Stimulated activated CD4-positive, alpha-beta T cell treated with anti-CD3 and anti-CD28 coated beads, Interleukin-12 subunit alpha, Interleukin-12 subunit beta, amount 100 ng/mL, for 4 hours (primary cell): ENCODE measurements at places on chromosomes 7 and 10.

DNA sequence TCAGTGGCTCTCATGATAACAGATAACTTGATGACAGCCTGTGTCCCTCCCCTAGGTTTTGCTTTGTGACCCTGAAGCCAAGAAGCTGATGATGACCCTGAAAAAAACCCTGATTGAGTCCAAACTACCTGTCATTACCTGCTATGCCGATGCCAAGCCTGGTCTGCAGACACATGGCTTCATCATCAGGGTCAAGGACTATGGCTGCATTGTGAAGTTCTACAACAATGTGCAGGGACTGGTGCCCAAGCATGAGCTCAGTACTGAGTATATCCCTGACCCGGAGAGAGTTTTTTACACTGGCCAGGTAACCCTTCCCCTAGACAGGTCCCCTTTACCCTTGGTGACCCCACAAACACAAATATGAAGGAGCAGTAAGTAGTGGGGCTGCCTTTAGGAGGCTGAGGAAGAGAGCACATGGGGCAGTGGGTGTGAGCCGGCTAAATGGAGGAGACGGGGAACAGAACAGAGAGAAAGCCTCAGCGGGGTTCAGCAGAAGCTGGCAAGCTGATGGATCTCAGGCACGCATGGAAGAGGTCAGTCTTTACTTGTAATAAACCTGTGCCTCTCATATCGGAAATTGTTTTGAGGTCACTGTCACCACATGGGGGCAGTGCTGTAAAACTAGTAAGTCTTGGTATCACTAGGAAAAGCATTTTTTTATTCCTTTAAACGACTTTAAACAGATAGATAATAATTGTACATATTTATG, 20.2 kb downstream of the PDCD11 start:
- DNase-seq, result peak; percentile 18

- DNase-seq, result peak; percentile 4
Observed at GRCh38 chr7:98836811-98837629, 32.8 kb downstream of the TMEM130 start.

GRCh38 chr7:50412973-50413372, 37.2 kb downstream of the FIGNL1 start:
- no peak for DNase-seq

DNA sequence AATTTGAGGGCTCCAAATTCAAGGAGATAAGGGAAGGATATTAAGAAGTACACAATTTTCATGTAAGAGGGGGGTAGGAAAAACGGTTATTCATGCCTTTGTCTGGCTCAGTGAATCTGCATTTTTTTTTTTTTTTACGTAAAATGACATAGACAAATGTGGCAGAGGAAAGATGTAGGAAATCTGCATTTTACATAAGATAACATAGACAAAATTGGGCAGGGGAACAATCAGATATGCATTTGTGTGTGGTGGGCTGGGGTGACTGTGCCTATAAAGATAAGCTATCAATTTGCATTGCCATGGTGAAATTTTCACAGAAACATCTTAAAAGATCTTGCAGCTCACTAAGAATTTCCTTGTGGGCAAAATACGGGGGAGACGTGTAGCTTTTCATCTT, 92.7 kb upstream of the GPR141 start:
- no peak for DNase-seq

DNA sequence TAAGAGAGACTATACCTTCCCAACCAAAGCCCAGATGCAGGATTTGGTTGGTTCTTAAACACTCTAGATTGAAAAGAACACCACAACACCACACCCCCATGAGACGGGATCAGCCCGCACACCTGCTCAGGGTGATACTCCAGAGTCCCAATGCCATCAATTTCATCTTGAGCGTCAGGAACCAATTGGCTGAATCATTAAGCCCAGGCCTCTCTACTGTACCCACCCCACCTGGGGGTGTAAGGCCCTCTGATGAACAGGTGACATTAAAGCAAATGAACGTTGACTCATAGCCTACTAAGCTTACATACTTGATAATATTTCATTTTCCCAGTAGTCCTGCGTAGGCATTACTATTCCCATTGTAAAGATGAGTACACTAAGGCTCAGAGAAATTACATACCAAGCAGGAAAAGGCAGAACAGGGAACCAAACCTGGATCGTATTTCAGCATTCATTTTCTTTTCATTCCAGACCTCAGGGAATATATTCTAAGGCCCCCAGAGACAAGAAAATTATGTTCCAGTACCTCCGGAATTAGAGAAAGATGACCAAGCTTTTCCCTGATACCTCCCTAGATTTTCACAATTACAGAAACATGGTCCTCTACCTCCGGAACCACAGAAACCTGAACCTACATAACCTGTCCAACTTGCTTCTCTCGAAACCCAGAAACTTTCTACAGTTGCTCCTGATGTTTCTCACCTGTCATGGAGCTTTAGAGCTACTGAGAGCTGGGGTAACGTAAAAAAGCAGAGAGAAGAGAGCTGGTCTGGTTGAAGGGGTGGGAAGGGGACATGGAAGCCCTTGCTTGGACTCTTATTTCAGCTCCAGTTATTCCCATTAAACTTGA, 43.1 kb upstream of the KDM7A start:
- no peak for DNase-seq

- DNase-seq, result no peak
Observed at GRCh38 chr7:15628876-15629275, 57.6 kb downstream of the MEOX2 start.

DNA sequence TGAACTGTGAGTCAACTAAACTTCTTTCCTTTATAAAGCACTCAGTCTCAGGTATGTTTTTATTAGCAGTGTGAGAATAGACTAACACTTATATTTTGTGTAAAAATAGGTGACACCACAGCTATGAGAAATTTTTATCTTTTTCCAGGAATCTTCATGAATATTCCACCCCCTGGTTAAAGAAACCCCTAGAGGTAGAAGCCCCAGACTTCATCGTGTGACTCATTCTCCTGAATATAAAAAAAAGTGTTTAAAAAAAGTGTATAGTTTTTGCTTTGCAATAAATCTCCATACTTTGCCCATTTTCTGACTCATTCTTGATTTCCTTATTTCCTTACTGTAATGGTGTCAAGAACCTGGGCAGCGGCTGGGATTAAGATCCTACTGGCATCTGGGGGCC, 667.6 kb upstream of the CELF2 start:
- DNase-seq, result no peak

GRCh38 chr10:11831520-11831951, 8.4 kb downstream of the PROSER2 start:
- no peak for DNase-seq

- DNase-seq, result no peak
Observed at GRCh38 chr7:4739528-4739992, 35.9 kb upstream of the AP5Z1 start.

DNA sequence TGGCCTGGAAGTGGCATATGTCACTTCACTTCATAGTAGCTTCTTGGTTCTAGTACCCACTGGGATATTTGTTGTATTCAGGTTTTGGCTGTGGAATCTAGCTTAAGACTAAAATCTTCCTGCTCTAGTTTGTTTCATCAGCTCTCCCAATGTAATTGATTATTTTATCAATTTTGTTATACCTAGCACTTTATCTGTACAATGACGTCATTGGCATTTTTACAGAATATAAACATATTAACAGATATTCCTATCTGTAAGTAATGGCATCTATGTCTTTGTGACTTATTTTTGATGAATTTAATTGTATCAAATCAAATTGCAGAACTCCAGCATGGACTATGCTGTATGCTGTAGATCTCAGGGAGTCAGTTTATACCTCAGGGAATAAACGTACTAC, 19.7 kb downstream of the KIAA1217 start:
- DNase-seq, result no peak

DNA sequence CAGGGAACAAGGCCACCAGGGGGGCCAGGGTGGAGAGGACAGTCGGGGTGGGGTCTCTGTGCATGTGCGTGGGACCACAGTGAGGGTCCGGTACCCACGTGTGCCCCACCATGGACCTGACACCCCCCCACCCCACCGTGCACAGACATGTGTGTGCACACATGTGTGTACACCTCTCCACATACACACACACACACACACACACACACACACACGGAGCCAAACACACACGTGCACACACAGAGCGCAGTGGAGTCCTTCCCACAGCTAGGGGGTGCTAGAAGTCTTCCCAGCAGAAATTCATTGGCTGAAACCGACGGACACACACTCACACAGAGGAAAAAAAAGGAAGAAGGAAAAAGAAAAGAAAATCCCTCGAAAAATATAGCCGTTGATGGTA, 42.8 kb upstream of the GNA12 start:
- DNase-seq, result peak; percentile 38

- DNase-seq, result no peak
Observed at GRCh38 chr10:84493361-84493760, 165.0 kb downstream of the CCSER2 start.
